Fibroblast of upper back skin (primary cell): ENCODE measurements at places on chromosomes 16 and 17.

- peak; percentile 24 for DNase-seq
Measured at GRCh38 chr16:17138801-17139200, 332.0 kb downstream of the XYLT1 start.

GRCh38 chr16:50502616-50503011 lies 45.6 kb upstream of the NKD1 start:
- no peak for DNase-seq

DNA sequence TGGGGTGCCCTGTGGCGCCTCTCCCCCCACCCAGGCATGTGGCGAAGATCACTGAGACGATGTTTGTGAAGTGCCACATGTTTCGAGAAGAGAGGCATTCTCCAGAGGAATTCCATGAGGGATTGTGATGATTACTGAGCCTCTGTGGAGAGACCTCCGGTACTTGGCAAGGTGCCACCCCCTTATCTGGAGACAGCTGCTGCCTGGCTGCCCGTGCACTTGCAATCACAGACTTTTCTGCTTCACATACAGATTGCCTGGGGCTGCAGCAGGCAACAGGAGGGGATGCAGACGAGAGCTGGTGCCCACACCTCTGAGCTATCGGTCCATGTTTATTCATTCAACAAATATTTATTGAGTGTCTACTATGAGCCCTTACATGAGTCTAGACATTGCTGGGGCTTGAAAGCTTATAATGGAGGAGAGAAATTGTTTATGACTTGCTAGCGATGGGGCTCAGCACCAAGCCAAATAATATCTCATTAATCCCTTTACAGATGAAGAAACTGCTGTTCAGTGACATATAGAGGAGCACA lies 317.2 kb upstream of the ZFHX3 start:
- DNase-seq: peak; percentile 26

- peak; percentile 66 for DNase-seq
Measured at GRCh38 chr17:70049801-70050591, 25.0 kb upstream of the KCNJ16 start.

DNA sequence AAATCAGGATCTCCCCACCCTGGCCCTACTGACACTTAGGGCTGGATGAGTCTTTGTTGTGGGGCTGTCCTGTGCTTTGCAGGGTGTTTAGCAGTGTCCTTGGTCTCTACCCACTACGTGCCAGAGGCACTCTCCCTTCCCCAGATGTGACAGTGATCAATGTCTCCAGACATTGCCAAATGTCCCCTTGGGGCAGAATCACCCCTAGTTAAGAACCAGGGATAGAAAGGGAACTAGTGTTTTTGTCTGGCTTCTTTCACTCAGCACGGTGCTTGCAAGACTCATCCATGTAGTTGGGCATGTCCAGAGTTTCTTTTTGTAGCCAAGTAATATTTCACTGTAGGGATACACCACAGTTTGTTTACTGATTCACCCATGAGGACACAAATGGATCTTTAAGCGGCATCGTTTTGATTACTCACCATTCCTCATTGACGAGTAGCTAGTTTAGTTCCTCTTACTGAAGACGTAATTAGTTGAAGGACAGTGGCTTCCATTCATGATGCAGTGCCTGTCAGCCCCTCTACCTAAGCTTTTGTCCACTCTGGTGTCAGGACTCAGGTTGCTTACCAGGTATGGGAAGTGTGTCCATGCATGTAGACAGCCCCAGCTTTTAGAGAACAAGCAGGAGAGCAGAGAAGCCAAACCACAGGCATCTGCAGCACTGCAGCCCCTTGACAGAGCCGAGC lies 26.0 kb upstream of the ITGB4 start:
- no peak for DNase-seq

DNA sequence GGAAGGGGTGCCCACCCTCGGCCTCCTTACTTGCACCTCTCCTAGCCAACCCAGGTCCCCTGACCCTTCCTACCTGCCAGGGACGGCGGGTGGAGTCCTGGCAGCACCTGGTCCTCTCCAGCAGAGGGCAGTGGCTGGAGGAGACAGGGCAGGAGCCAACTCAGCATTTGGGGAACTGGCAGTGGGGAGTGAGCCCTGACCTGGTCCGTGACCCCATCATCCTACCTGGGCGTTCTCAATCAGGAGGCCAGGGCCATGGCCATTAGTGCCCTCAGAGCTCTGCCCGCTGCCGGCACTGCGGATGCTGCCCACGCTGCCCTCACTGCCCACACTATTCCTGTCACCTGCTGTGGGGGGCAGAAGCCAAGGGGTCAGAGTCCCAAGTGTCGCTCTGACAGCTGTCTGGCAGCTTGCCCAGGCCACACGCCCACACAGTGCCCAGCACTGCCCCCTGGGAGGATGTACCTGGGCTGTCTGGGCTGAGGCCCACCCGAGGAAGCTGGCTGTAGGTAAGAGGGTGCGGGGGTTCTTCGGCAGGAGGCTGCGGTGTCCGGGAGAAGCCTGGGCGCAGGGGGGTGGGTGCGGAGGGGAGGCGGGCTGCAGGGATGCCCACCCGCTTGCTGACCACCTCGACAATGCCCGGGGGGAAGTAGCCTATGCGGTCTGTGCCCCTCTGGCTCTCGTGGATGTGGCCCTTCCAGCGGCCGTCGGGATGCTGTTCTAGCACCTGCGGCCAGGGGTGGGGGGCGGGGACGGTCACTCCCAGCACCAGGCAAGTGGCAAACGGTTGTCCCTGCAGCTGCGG lies 10.8 kb downstream of the CASKIN2 start:
- no peak for DNase-seq

- peak; percentile 92 for DNase-seq
Measured at GRCh38 chr17:59753522-59754467, 46.3 kb downstream of the VMP1 start.
